ENCODE measurements at places on chromosomes 7 and 10.

GRCh38 chr7:112266595-112267270, 60.2 kb downstream of the ZNF277 start:
- DNase-seq = peak; percentile 37

DNA sequence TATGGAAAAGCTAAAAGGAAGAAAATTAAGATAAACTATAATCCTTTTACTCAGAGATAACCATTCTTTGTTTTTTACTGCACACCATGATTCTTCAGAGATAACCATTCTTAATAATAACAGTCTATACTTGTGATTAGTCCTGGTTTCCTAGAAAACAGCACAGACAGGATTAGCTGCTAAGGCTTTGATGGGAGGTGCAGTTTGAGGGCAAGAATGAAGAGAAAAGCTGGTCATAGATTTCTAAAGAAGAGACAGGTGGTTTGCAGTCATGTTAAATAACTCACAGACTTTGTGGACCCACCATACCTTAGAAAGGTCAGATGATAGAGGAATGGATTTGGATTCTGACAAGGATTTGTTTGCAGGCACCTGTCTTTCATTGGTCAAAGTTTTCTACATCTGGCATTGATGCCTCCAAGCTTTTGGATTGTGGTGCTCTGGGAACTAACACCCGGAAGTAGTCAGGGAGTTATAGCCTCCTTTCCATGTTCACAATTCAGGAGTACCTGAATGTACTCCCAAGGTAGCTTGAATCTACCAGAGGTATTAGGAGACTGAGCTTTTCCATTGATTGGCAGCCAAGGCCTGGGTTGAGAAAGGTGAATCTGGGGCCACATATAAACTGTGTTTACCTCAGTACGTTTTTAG, 3.7 kb downstream of the SMC3 start:
- no peak for DNase-seq

DNA sequence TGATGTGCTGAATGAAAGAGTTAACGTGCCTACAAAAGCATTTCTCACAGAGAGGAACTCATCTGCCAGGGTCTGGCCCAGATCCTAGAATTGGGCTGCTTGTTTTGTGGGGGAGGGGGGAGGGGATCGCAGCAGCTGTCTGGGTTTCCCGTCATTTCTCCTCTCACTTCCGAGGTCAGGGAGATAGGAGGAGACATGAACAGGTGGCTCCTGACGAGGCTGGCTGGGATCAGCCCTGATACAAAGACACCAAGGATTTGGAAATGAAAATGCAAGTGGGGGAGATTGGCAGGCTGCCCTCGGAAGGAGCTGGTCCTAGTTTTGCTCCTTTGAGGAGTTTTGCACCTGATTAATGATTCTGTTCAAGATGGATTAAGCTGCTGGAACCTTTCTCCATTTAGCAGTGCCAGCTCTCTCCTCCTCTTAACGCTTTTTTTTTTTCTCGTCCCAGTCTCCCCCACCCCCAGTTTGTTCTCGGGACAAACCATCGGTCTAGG, 86.8 kb upstream of the KMT2C start:
- peak; percentile 60 for DNase-seq

DNA sequence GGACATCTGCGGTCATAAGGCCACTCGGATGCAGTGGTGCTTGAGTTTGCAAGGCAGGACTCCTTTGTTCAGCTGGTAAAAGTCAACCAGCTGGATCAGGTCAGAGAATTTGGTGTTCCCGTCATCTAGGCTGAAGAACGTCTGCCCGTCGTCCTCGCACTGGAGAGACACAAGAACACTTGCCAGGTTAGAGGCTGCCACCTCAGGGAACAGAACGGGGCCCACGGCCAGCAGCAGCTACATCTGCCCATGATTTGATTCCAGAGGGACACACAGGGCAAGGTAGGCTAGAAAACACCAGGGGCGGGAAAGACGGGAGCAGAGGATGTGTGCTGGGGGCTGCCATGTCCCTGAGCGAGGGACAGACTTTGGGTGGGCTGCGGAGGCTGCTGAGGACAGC, 27.7 kb upstream of the DDC start:
- no peak for DNase-seq

- peak; percentile 68 for DNase-seq
These were observed 78.3 kb downstream of the SLC25A40 start for GRCh38 chr7:87797798-87798403.

DNA sequence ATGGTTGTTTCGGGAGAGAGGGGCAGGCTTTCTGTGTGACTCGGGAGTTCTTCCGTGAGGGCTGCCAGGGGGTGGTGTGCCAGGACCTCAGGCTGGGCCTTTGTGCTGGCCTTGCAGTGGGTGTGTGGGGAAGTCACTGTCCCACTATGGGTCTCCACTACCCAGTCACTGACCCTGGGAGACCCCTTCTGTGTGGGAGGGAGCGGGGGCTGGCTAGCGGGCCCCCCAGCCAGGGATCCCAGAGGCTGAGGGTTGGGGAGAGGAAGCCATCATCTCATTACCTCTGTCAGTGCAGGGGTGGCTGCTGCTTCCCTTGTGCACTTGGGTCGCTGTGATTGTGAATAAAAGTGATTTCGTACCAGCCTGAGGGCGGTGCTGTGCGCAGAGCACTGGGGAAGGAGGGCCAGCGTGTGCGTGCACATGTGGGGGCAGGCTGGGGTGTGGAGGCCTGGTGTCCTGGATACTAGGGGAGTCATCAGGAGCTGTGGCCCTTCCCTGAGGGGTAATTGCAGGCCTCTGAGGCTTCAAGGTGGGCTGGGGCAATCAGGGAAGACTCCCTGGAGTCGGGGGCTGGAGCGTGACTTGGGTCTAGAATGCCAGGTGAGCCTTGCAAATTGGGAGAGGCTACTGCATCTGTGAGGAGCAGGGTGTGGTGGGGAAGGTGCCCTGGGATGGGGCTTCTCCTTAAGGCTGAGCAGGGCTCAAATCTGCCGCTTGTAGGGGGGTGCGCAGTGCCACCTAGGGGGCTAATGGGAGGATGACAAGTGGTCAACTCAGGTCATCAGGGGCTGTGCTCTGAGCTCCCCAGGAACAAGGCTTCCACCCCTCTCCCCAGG, 98.9 kb downstream of the NEURL1 start:
- DNase-seq = peak; percentile 37

DNA sequence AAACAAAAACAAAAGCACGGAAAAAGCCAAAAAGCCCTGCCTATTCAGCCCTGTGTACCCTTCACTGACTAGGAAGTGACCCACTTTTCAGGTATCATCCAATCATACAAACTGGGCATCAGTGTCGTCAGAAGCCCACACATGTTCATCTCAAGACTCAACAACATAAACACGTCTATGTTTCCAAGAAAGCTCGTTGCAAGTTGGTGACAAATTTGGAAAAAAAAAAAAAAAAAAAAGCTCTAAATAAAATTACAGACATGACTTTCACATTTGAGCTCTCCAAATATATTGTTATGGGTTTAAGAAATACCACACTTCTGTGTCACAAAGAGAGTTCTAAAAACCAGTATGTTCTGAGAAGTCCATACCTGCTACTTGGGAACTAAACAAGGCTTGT, 204.7 kb upstream of the KLF14 start:
- DNase-seq = no peak

GRCh38 chr10:54108961-54109360, 692.1 kb downstream of the PCDH15 start:
- no peak for DNase-seq

- no peak for DNase-seq
These were observed 585.9 kb downstream of the PTPRN2 start for GRCh38 chr7:158001621-158002320.

GRCh38 chr10:114930320-114930719, 7.7 kb upstream of the TRUB1 start:
- no peak for DNase-seq

DNA sequence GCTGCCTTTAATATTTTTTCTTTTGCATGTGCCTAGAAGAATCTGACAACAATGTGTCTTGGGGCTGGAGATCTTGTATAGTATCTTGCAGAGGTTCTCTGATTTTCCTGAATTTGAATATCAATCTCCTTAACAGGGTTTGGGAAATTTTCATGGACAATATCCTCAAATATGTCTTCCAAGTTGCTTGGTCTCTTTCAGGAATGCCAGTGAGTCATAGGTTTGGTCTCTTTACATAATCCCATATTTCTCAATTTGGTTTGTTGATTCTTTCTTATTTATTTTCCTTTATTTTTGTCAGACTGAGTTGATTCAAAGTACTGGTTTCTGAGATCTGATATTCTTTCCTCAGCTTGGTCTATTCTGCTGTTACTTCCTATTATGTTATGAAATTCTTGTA, 208.7 kb upstream of the GLI3 start:
- DNase-seq = peak; percentile 19

DNA sequence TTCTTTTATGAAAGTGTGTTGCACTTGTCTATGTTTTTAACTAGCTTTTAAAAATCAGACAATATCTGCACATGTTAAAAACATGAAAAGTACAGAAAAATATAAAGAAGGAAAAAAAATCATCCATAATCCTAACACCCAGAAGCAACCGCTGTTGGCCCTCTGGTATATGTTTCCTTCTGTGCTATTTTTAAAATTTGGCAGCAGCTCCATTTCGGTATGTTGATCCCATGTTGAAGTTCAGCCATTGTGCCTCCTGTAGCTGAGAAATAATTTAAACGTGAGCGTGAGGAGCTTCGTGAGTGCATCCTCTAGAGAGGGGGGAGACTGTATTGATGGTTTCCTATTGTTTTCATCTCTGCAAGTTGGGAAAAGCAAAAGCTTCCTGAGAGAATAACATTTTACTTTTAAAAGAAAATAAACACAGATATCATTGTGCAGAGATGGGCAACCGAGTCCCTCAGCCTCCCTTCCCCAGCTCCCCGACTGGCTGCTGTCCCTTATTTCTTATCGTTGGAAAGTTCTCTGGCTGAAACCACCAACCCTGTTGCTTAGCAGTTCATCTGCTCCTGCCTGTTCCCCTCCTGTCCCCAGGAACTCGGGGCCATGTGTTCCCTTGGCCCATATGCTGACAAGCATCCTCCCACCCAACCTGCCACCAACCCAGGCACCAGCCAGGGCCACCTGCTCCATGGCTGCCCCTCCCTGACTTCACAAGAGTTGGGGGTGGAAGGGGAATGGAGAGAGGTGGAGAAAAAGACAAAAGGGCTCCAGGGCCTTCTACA, 499.1 kb upstream of the PODXL start:
- no peak for DNase-seq

- DNase-seq = no peak
These were observed 18.4 kb upstream of the CUBN start for GRCh38 chr10:17147884-17148489.

DNA sequence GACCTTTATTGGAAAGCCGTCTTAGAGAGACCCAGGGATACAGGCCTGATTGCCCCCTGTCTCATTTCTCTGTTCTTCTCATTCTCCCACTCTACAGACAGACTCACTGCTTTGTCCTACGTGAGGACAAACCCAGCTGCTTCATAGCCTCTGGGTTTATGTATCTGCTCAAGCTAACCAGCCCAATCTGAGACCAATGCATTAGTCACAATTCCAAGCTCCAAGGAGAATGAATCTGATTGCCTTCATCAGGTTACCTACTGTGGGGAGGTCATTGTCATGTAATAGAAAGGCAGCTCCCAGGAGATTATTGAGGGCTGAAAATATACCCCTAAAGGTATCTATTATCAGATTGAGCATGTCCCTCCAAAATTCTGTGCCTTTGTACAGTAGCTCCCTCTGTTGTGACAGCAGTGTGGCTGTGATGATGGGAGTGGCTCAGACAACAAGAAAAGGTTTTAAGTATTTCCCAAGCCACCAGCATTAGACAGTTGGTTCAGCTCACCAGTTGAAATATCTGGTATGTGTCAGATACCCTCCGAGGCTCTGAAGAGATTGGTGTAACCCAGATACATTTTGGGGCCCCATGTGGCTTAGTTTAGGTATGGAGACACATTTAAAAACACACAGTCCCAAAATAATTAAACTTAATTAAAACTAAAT, 123.1 kb upstream of the EEPD1 start:
- no peak for DNase-seq

DNA sequence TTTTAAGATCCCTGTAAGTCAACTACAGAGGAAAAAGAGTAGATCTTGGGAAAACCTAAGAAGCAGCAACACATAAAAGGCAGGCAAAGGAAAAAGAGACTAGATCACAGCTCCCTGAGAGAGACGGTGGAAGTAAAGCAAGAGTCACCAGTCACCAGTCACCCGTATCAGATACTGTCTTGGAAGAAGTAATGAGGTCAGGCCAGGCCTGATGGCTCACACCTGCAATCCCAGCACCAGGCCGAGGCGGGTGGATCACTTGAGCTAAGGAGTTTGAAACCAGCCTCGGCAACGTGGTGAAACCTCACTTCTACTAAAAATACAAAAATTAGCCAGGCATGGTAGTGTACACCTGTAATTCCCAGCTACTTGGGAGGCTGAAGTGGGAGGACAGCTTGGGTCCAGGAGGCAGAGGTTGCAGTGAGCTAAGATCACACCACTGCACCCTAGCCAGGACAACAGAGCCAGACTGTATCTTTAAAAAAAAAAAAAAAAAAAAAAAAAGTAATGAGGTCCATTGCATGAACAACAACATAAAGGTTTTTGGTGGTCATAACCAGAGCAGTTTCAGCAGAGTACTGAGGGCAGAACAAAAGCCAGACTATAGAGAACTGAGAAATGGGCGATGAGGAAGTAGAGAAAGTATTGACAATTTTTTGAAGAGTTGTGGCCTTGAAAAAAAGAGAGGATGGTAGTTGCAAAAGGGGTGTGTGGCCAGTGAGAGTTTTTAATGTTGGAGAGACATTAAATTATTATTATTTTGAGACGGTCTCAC, 16.9 kb downstream of the ZNF713 start:
- DNase-seq = no peak

DNA sequence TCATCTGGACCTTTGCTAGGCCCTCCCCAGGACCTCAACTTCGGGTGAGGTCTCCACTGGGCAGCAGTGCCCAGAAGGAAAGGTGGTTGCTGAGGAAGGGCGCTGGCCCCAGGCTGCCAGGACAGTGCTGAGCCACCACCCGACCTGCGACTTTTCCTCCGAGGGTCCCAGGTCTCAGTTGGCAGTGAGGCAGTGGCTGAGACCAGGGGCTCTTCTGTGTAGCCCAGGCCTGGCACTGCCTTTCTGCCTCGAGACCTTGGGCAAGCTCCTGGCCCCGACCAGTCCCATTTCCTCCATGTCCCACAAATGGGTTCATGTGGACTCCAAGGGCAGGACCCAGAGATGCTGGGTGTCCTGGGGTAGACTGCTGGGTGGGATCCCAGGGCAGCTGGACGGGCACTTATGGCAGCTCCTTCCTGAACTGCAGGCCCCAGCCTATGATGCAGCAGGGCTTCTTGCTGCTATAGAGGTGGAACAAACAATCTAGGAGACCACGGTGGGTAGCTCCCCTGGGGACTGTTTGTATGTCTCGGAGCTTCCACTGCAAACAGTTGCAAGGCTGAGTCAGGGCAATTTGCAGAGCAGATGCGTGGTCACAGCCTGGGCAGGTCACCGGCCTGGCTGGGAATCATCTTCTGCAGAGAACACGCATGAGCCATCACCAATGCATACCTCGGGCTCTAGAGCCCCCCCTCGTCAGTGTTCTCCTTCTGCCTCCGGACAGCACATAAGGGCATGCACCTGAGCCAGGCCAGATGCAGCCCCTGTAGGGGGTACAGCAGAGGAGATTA, 17.9 kb upstream of the LRRC18 start:
- no peak for DNase-seq

All from fibroblast of the aortic adventitia (primary cell).